Activated CD4-positive, alpha-beta T cell treated with anti-CD3 and anti-CD28 coated beads, Interleukin-2, Interleukin-6, amounts not matched to agents 100 ng/mL and 50 ng/mL, durations not matched to agents 16 hours and 8 hours (primary cell): ENCODE measurements at places on chromosomes 1 and 21.
A peak's percentile ranks its signal among the peaks of the same experiment; 100 is the strongest.

- no peak for DNase-seq
These were observed 294.4 kb downstream of the PRDM2 start for GRCh38 chr1:13994386-13994785.

GRCh38 chr1:163174524-163175437 is 27.9 kb downstream of the RGS5 start:
- DNase-seq: peak; percentile 53

DNA sequence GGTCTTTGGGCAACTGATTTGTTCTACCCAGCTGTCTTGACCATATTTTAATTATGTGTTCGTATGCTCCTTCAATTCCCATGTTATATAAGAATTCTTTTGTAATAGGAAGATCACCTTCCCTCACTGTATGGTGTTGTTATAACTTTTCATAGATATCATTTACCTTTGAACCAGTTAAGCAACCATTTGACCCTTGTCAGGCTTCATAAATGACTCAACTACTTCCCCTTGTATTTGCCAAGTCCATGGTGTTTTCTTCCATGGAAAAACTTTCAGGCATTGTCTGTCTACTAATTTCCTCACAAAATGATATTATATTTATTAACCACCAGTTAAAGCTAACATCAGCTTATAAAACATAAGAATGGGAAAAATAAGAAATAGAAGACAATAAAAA is 5.1 kb downstream of the BPNT1 start:
- DNase-seq: no peak

DNA sequence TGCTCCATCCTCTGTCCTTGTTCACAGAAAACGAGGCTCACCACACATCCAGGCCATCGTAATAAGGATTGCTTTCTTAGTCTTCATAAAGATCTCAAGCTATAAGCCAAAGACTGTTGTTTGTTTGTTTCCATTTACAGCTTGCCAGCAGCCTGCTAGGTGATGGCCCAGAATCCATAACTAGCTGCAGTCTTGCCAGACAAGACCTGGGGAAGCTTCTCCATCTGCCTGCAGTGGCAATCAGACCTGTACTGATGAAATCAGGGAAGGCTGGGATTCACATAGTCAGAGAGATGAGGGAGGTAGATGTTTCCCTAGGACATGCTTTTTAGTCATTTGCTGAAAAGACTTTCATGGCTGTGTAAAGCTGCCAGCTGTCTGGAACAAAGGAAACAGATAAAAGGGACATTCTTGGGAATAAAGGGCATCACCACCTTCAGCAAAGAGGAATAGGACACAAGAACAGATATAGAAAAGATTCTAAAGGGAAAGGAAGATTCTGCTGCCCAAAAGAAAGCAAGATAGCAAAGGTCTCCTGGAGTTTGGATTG is 51.0 kb downstream of the MT1HL1 start:
- no peak for DNase-seq

GRCh38 chr21:14554948-14555347 is 8.8 kb upstream of the SAMSN1 start:
- DNase-seq: peak; percentile 67

GRCh38 chr1:212621043-212621948 is 12.7 kb downstream of the ATF3 start:
- DNase-seq: no peak

- DNase-seq: no peak
These were observed 17.3 kb downstream of the C8B start for GRCh38 chr1:56948403-56949023.

DNA sequence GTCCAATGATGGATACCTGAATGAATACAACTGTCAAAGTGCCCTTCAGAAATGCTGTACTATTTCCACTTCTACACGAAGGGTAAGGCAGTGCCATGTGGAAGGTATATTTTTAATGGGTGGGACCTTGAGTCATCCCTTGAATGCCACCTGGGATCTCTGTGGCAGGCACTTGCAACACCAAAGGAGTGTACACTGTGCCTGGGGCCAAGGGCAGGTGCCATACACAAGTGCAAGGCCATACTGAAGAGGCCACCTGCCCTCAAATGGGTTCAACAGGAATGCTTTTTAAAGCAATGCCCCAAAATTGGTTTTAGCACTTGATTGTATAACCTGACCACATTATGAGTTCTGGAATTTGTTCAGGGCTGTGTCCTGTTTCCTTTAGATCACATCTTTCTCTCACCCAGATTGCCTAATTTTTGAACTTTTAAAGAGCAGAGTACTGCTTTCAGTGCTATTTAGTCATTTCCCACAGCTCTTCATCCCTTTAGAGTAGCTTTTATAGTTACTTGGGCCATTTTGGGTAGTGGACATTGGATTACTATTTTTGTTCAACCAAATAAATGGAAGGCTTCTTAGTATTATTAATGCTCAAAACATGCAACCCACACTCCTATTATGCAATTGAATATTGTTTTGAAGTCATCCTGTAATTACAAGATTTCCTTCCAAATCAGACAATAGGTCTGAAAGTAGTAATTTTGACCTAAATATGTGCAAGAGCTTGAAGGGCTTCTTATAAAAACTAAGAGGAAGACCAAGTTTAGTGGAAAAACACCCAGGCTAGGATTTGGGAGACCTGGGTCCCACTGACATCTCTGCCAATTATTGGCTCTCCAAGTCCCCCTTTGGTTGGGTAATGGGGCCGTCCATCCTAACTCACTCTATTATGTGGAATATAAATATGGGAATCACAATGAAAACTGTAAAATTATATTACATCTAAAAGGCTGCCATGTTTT is 57.2 kb downstream of the LEPR start:
- no peak for DNase-seq

- DNase-seq: no peak
These were observed 6.2 kb downstream of the ZBTB40 start for GRCh38 chr1:22457836-22458235.

DNA sequence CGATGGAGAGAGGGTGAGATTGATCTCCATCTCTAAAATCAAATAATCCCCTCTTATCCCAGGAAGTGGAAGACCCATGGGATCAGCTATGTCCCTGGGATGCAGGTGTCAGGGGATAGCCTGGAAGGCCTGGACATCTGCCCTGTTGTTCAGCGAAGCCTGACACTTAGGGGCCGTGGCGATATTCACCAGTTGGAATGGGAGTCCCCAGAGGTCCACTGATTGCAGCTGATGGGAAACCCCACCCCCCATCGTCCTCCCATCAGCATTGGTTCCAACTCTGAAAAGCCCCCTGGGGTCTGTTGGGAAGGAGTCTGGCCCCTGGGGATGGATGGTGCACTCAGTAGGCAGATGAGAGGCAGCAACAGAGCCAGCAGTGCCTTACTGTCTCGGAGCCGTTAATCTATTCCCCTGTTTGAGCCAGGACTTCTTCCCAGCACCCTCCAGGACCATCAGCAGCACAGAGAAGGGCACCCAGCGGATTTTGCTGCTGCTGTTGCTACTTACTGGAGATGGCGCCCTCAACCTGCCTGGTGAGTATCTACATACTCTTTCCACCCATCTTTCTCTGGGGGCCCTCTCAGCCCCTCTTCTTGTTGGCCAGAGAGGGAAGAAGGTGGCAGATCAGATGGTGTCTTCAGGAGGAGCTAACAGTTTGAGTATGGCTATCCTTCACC is 13.4 kb downstream of the CATSPER4 start:
- no peak for DNase-seq

GRCh38 chr1:226308723-226309397 is at the start of gene LIN9:
Gene LIN9, minus strand, starts transcription at chr1:226309164. Its CDS starts 25 bp downstream, at chr1:226309139.
- DNase-seq: peak; percentile 96

- DNase-seq: no peak
These were observed 41.0 kb downstream of the CEP350 start for GRCh38 chr1:179995576-179995975.

- peak; percentile 30 for DNase-seq
These were observed 383.5 kb downstream of the OMA1 start for GRCh38 chr1:58162952-58163550.

- DNase-seq: no peak
These were observed 391.5 kb upstream of the ADGRL2 start for GRCh38 chr1:81409262-81409661.

DNA sequence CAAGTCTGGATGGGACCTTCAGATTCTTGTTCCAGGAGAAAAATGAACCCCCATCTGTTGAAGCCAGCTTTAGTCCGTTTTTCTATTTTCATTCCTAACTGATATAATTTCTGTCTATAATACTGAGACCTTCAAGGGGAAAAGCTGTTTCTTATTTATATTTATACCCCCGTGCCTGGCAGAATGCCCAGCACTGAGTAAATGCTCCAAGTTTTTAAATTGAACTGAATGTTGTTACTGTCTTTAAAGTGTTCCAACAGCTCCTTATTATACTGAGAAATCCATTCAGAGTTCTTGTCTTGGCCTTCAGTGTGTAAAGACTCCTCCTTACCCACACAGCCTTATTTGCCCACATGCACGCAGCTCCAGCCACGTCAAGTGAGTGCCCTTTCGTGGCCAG is 178.6 kb upstream of the HMGB4 start:
- no peak for DNase-seq

GRCh38 chr1:36818771-36819170 is 215.5 kb downstream of the GRIK3 start:
- no peak for DNase-seq

DNA sequence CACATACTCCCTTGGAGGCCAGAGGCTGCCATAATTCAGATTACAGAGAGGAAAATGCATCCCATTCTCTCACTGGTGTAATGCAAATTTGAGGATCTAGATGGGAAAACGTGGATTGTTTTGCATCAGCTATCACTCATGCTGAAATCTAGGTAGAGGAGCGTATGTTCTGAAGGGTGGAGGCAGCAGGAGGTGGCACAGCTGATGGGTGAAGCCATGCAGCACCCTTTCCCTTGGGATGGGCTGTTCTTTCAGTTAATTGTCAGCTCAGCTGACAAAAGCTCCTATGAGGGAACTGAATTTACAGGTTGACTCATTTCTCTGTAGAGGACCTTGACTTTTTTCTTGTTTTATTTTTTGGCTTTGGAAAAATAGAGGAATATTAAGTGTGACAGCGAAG is 41.8 kb downstream of the CAMTA1 start:
- no peak for DNase-seq

- DNase-seq: peak; percentile 43
These were observed 428.4 kb upstream of the B3GALT2 start for GRCh38 chr1:193614817-193615216.

GRCh38 chr1:87399701-87400100 is 71.0 kb downstream of the LMO4 start:
- DNase-seq: no peak

GRCh38 chr1:8274352-8274751 is 43.6 kb upstream of the SLC45A1 start:
- DNase-seq: no peak

DNA sequence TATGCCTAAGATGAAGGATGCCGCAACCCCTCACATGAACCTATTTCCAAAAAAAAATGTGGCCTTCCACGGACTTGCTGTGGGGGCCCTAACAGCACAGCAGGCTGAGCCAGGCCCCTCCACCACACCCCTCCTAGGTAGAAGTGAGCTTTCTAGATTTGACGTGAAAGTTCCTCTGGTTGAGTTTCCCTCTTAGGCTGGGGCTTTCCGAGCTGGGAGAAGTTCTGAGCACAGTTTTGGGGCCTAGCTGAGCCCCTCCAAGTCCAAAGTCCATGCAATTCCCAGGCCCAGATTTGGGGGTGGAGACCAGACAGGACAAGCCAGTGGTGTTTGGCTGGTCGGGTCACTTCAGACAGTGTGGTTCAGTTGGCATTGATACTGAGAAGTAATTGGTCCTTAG is 13.8 kb upstream of the PHLDA3 start:
- peak; percentile 36 for DNase-seq

- no peak for DNase-seq
These were observed 3880.5 kb downstream of the SRGAP2C start for GRCh38 chr1:125065092-125065820.

DNA sequence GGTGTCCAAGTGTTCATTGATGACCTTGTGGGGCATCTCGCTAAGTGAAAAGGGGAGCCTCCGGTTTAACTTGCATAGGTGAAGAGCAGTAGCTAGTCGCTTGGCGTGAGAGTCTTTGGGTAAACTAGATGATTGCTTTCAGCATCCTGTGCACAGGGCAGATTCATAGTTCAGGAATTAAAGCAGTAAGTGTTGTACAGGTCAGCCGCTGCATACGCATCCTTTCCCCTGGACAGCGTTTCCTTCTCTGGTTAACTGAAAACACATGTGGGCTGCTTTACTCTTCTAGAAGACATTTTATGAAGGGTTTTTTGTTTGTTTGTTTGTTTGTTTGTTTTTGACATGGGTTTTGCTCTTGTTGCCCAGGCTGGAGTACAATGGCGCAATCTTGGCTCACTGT is 12.1 kb downstream of the NDUFV3 start:
- no peak for DNase-seq

DNA sequence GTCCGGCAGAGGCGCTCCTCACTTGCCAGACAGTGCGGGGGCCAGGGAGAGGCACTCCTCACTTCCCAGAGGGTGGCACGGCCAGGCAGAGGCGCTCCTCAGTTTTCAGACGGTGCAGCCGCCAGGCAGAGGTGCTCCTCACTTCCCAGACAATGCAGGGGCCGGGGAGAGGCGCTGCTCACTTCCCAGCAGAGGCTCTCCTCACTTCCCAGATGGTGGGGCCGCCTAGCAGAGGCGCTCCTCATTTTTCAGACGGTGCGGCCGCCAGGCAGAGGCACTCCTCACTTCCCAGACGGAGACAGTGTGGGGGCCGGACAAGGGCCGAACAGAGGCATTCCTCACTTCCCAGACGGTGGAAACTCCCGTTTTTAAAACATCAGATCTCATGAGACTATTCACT is 238.4 kb upstream of the CACYBP start:
- DNase-seq: no peak

DNA sequence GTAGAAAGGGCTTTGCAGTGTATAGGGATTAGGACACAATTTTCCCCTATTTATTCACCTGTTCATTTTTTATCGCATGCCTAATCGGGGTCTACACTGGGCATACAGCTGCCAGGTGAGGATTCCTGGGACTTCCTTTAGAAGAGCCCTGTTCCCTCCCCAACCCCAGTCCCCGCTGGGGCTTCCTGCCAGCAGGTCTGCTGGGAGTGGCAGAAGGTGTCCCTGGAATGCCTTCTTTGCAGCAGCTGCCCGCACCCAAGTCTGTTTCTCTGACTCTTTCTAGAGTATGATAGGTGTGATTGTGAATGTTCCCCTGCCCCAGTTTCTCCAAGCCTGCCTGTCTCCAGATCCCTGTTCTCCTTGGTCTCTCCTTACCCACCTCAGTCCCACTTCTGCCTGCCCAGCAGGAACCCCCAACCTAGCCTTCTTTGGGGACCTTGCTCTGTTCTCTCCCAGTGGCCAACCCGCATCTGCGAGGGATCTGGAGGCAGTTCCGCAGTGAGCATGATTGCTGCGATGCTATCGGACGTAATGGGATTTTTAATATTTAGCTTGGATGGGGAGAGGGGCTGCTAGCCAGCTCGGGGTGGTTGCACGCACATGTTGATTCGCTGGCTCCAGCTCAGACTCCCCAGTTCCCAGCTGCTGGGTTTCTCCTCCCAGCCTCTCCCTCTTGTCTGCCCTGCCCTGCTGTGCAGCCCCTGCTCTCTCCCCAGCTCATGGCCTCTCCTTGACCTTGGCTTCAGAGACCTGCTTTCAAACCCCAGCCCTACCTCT is 79.8 kb downstream of the EPHB2 start:
- no peak for DNase-seq

GRCh38 chr1:10475510-10475909 is 760 bp downstream of the PEX14 start:
- no peak for DNase-seq
